ENCODE measurements at places on chromosomes 16 and 17. TPM values are rescaled to one million over a fixed set of nuclear protein-coding genes. Genes with fewer than 3 reads are reported as not detected.

Gene C16orf46
- 0.18 TPM for total RNA-seq

Gene ASPA
- 4.1 TPM for total RNA-seq

Gene ANKRD40CL
- total RNA-seq = not detected

Gene RNF167
- total RNA-seq = 53.0 TPM

Gene INCA1
- not detected for total RNA-seq

Gene USP6
- total RNA-seq = not detected

Gene GUCY2D
- total RNA-seq = not detected

Gene PRSS36
- not detected for total RNA-seq

Gene GRAP
- 0.72 TPM for total RNA-seq

Gene TAT
- total RNA-seq = not detected

Gene ZNF385C
- not detected for total RNA-seq

Gene ZNF624
- total RNA-seq = 12.0 TPM

Gene ABCC6
- total RNA-seq = not detected

Gene SOST
- total RNA-seq = not detected

Gene CACNA1H
- total RNA-seq = 1.1 TPM

Gene GFAP
- not detected for total RNA-seq

Gene CDK12
- 13.0 TPM for total RNA-seq

Gene HSD11B2
- total RNA-seq = 0.18 TPM

Gene GRIN2C
- not detected for total RNA-seq

Gene RNU2-1
- total RNA-seq = not detected

Gene CFAP97D1
- total RNA-seq = not detected

Gene CSH1
- not detected for total RNA-seq

Gene SLC38A8
- total RNA-seq = not detected

Gene HS3ST3A1
- total RNA-seq = 2.6 TPM

Gene ZG16
- not detected for total RNA-seq

Gene NUP85
- 19.1 TPM for total RNA-seq

Gene LPCAT2
- 2.7 TPM for total RNA-seq

Gene C17orf107
- total RNA-seq = 8.9 TPM

Gene CDYL2
- 4.4 TPM for total RNA-seq

Gene BLTP2
- total RNA-seq = 102 TPM

Gene AXIN2
- 11.7 TPM for total RNA-seq

Gene CA5A
- not detected for total RNA-seq

Gene DHX40
- 42.8 TPM for total RNA-seq

Gene KIF2B
- not detected for total RNA-seq

Gene BEAN1
- 5.6 TPM for total RNA-seq

Measured in cardiac atrium fibroblast (primary cell).